ENCODE measurements at places on chromosomes 4 and X. TPM values are rescaled to one million over a fixed set of nuclear protein-coding genes. Genes with fewer than 3 reads are reported as not detected.

RP2 gene
- 7.5 TPM for total RNA-seq

MAGEA6 gene
- not detected for total RNA-seq

DNA sequence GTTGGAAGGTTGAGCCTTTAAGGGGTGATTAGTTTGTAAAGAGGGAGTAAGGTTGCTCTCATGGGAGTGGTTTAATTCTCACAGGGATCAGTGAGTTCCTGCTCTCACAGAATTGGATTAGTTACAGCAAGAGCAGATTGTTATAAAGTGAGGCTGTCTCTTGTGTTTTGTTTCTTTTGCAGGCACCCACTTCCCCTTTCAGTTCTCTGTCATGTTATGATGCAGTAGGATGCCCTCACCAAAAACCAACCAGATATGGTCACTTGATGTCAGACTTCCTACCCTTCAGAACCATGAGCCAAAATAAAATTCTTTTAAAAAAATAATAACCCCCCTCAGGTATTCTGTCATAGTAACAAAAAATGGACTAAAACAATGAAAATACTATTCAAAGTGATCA lies 19.9 kb upstream of the IGSF1 start:
- DNase-seq = no peak

DNA sequence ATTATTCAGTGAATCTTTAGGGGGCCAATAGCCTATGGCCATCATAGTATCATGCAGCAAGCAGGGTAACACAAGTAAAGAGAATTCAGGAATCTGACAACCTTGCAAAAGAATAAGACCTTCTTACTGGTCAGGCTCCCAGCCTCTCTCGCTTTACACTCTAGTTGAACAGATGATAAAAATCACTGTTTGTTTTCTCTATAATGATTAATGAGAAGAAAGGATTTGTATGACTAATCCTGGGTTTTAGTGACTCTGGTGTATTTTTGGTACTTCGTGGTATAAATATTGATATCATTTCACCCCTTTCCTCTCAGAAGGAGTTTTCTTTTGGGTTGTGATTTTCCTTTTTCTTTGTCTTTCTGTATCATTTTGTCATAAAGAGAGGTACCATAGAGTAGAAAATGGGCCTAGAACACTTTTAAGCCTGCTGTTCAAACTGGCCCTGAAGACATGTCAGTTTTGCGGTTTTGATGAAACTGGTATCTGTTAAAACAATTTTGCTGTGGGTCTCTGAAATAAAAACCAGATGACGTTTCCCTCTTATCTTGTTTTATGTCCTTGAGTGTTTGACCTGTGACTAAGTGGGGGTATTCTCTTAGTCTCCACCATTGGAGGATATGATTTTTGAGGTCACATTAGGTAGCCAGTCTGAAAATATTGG lies 294.9 kb upstream of the TBX22 start:
- DNase-seq = no peak

DNA sequence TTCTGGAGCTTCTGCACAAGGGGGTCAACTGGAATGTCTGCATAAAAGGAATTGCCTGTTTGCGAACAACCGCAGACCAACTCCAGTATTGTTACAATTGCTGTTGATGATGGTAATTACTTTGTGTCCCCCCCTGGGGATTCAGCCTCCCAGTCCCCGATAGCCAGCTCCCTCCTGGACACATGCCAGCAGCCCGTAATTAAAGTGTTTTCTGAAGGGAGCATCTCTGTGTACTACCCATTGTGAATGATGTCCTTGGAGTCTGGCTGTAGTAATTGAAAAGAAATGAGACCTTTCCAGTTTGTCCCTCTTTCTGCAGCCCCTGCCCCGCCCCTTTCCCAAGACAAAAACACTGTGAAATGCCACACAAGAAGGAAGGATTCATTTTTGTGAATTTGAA lies 377.1 kb upstream of the LCORL start:
- DNase-seq = no peak

GRCh38 chr4:80610845-80611677 lies 275.5 kb downstream of the CFAP299 start:
- DNase-seq = no peak

DNA sequence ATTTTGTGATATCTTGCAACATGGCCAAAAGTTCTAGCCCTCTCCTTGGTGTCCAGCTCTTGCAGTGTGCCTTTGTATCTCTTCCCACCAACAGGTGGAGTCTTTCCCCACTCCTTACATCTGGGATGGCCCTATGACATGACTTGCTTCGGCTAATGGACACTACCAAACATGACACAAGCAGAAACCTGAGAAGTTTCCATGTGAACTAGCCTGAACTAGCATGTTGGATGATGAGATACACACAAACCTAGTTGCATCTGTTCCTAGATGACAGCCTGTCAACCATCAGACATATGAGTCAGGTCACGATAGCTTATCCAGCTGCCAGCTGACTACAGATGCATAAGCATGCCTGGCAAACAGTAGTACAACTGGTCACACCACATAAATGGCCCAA lies 207.5 kb upstream of the FTHL17 start:
- DNase-seq = no peak

DNA sequence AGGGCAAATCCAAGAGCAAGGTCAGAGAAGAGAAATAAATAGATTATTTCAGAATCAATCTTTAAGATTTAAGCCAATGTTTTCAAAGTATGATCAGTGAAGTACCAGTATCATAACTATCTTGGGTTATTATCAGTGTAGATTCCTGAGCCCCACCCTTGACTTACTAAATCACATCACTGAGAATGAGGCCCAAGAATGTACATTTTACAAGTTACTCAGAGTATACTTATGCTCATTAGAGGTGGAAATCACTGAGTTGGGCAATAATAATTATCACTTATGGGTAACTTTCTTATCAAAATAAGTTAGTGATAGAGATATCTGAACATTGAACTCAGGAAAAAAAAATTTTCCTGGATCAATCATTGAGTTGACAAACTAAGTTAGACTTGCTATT lies 121.6 kb upstream of the NOCT start:
- no peak for DNase-seq

DNA sequence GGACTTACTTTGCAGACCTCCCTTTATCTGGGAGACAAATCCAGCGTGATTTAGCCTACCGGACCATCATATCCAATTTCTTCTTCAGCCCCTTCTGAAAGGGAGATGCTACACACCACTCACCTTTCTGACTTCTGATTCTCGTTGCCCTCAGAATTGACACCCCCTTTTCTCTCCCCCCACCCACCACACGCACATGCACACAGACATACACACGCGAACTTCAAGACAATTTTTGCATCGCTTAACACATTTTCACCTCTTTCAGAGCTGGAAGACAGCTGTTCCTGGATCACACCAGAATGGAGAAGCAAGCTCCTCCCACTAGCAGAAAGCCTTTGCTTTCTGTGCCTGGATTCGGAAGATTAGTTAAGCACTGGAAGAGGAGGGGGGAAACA lies 1.0 kb upstream of the SNCA start:
- no peak for DNase-seq

DNA sequence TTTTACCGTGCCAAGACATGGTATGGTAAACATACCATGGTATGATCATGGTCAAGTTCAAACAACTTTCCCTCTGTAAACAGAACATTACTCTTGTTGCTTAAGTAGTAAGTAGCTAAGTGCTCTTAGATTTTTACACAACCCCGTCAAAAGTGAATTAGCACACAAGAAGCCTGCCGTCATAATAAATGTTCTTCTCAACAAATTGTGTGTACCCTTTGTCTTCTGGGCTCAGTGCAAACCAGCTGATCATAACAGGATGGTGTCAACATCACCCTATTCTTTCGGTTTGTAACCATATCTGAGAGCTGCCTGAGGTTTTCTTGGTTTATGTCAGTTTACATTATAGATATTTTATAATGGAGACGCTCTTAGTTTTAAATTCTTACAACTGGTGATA lies 28.8 kb downstream of the MSL3 start:
- DNase-seq = no peak

- DNase-seq = no peak
Measured at GRCh38 chrX:125289209-125289608, 30.5 kb upstream of the TEX13C start.

GRCh38 chrX:135480076-135480475 lies 40.4 kb upstream of the INTS6L start:
- DNase-seq = no peak

All from thyroid gland (tissue), 4 donors.